CD4-positive, CD25-positive, alpha-beta regulatory T cell (primary cell): ENCODE measurements at places on chromosomes 16 and 17. TPM values are rescaled to one million over a fixed set of nuclear protein-coding genes. Genes with fewer than 3 reads are reported as not detected.

GRCh38 chr16:77459534-77460254 is 24.9 kb upstream of the ADAMTS18 start:
- no peak for DNase-seq

The PRSS33 gene
- not detected for total RNA-seq

The TBC1D3I gene
- 1.4 TPM for total RNA-seq

The C16orf92 gene
- not detected for total RNA-seq

GRCh38 chr16:12268606-12269005 is 292.1 kb downstream of the SNX29 start:
- DNase-seq = no peak

DNA sequence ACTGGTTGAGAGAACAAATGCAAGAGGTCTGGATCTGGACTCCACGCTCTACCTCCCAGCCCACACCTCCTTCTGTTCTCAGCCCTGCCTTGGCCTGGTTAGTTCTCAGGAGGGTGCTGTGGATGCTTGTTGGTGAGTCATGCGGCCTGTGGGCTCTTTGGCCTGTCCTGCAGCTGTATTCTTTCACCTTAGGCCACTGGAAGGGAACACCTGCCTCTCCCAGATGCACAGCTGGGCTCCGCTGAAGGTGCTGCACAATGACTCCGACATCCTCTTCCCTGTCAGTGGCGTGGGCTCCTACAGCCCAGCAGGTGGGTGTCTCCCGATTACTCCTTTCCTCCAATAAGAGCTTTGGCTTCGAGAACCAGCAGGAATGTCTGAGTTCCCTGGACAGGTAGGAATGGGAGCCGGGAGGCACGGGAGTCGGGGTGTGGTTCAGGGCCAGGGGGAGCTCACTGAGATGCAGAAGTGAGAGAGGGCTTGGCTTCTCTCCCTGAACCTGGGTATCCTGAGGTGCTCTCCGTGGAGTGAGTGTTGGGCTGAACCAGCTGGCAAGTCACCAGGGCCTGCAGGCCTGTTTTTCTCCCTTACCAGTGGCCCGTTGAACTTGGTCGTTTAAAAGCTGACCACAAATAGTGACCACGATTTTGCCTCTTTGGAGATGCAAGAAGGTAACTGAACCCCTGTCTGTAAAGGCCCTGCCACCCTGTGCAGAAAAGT is 85.0 kb downstream of the SNX29 start:
- DNase-seq = no peak

The SLC35G6 gene
- not detected for total RNA-seq

- DNase-seq = no peak
Observed at GRCh38 chr16:54193013-54193664, 93.4 kb downstream of the IRX3 start.

GRCh38 chr16:23369416-23369815 is 67.3 kb downstream of the SCNN1B start:
- DNase-seq = no peak

The LPO gene
- total RNA-seq = 0.15 TPM

DNA sequence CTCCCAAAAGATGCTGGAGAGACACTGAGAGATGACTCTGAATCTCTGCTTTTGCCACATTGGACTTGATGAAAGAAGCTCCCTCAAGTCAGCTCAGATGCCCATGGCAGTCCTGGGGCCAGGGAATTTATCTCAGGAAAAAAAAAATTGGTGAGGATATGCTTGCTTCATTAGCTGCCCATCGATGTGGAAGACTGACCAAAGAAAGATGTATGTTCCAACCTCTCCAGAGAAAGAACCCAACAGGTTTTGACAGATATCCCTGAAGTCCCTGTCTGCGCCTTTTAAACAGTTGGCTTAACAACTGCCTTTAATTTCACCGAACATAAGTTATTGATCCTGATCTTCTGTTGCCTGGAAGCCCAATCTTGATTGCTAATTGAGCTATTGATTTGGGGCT is 137.4 kb downstream of the TMEM114 start:
- DNase-seq = no peak

- DNase-seq = no peak
Observed at GRCh38 chr16:47431960-47432359, 28.9 kb downstream of the ITFG1 start.

DNA sequence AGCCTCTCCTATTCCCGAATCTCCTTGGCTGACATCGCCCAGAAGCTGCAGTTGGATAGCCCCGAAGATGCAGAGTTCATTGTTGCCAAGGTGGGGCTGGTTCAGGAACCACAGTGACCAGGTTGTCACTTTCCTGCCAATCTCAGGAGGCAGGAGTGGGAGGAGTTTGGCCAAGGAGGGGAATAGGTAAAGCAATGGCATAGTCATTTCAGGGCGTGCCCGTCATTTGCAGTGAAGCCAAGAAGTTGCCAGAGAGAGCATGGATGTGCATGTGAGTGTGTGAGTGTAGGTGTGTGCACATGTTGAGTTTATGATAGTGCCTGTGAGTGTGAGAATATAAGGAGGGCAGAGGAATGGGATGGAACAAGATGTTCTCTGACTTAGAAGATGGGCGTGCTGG is 14.8 kb downstream of the PSMD3 start:
- no peak for DNase-seq

The POLDIP2 gene
- total RNA-seq = 29.4 TPM
